ENCODE measurements at places on chromosomes 4 and X.

DNA sequence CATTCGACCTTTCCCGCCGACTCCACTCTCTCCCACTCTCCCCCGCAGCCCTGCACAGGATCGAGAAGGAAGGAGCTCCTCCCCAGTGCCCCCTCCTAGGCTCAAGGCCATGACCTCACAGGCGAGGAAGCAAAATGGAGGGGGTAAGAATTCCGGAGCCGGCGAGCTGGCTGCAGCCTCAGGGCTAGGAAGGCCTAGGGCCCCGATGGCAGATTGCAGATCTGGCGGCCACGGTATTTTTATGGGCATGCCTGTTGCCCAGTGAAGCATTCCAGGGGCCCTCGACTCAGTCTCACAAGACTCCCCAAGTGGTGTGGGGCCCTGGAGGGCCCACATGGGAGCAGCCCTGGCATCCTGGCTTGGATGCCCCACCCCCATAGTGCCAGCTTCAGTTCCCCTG lies 942 bp upstream of the L1CAM start:
- DNase-seq, result no peak

- no peak for DNase-seq
Measured at GRCh38 chr4:105140684-105141490, 5.8 kb upstream of the TET2 start.

GRCh38 chrX:155857561-155857960 lies 23.6 kb upstream of the VAMP7 start:
- peak; percentile 19 for DNase-seq

DNA sequence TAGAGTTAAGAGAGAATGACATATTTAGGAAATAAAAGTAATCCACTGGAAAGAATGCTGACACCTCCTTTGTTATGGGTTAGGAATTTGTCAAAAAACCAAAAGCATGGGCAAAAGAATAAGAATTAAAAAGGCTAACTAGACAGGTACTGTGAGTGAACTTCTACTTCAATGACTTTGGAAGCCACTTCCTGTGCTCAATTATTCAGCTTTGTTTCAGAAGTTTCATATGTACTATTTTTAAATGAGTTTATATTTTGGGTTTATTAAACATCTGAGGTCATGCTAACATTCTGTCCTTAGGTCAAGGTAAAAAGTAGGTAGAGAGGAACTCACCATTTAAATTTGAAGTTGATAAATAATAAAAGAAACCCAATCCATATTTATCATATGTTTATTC lies 106.7 kb upstream of the CXorf51A start:
- no peak for DNase-seq

DNA sequence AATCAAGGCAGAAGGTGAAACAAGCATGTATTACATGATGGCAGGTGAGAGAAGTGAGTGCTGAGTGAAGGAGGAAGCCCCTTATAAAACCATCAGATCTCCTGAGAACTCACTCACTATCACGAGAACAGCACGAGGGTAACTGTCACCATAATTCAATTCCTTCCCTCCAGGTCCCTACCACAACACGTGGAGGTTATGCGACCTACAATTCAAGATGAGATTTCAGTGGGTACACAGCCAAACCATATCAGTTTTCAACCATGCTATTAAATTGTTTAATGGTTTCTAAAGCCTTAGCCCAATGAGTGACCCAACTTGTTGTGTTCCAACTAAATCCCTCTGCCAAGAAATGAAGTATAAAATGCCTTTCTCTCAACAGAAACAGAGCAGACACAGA lies 519.8 kb downstream of the GBA3 start:
- DNase-seq, result no peak

DNA sequence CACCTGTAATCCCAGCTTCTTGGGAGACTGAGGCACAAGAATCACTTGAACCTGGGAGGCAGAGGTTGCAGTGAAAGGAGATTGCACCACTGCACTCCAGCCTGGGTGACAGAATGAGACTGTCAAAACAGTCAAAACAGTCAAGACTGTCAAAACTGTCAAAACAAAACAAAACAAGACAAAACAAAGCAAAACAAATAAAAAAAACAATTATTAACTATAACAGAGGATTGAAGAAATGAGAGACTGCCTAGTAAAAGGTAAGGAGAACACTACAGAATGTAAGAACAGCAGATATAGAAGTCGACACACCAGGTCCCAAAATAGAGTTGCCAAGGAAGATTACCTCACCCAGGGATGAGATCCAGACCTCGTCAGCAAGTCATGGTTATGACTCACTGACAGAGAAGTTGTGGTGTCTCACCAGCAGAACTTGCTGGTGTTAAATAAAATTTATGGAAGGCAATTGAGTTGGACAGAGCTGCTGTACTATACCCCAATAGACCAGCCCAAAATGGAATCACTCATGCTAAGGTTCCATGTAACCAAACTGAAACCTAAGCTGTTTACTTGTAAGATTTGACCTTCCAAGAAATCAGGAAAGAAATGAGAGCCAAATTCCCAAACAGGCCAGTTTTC lies 32.1 kb upstream of the GK start:
- peak; percentile 81 for DNase-seq

GRCh38 chr4:22070256-22070655 lies 121.7 kb upstream of the KCNIP4 start:
- no peak for DNase-seq

DNA sequence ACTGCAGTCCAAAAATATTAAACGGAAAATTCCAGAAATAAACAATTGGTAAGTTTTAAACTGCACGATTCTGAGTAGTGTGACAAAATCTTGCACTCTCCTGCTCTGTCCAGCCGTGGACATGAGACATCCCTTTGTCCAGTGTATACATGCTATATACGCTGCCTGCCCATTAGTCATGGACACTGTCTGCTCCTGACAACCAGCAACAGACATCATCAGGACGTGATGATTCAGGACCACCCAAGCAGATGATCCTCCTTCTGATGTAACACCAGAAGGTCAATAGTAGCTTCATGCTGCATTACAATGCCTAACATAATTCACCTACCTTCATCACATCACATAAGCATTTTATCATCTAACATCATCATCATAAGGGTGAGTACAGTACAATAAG lies 36.3 kb downstream of the ATRX start:
- peak; percentile 42 for DNase-seq

DNA sequence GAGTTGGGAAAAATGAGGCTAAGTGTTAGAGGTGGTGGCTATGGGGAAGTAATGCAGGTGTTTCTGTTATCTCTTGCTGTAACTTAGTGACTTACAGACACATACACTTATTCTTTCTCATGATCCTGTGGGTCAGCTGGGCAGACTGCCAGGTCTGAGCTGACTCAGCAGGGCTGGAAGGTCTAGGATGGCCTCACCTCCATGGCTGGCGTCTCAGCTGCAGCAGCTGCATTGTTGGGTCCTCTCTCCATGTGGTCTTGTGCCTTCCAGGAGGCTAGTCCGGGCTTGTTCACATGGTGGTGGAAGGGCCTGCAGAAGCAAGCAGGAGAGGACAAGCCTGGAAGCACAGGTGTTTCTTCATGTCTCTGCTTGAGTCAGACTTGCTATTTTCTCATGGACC lies 172.7 kb downstream of the NHS start:
- DNase-seq, result peak; percentile 93

- DNase-seq, result no peak
Measured at GRCh38 chr4:53326535-53326934, 39.3 kb downstream of the SCFD2 start.

GRCh38 chr4:69156913-69157312 lies 57.6 kb downstream of the UGT2B11 start:
- DNase-seq, result no peak

- no peak for DNase-seq
Measured at GRCh38 chr4:3712936-3713335, 53.2 kb upstream of the ADRA2C start.

DNA sequence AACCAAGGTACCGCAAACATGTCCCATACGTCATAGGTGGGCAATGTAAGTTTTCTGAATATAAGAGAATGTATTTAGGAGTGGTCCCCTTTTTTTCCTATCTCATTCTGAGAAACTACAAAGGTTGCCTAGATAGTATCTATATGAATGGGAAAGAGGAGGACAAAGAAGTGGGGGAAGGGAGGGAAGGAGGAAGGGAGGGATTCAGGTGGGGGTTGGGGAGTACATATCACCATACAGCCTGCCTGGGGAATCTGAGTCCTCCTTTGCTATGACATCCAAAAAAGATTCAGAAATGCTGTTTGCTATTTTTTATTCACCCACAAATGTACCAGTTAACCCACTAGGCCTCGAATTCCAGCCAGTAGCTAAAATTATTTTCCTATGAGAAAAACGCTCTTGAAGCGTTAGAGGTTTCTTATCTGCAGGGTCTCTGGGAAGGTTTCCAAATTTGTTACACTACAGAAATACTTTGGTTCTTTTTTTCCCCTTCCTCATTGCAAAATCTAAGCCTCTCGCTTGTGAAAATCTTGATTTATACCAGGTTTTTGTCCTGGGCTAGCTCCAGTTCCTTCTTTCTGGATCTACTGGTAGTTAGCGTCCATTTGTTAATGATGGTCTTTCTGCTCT lies 212.9 kb downstream of the NSUN7 start:
- no peak for DNase-seq

DNA sequence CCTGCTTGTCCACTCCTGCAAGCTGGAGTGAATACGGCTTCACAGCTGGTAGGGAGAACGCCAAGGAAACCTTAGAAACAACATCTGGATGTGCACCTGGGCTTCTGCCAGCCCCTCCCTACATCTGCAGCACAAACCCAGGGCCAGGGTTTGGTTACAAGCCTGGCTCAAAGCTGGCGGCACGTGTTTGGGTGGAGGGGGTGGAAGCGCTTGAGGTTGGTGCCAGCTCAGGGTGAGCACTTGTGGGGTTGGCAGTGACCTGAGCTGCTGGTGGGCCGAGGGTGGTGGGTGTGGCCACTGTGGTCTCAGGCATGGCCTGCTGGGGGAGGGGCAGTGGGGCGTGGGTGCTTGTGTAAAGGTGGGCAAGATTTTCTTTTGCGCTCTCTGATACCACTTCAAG lies 15.6 kb downstream of the ELF4 start:
- DNase-seq, result no peak

DNA sequence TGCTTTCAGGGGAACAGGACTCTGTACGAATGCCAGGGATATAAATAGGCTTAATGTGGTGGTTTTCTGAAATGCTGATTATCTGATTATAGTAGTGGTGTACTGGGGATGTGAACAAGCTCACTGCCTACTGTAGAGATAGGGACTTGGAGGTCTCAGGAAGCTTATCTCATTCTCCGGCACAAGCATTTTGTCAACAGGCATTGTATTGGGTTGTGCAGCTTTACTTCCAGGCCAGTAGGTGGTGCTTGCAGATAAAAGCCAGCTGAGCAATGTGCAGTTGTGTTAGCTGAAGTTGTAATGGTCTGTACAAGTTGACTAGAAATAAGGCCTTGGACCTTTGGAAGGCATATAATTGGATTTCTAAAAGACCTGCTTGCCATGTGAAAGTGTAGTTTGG lies 49.5 kb upstream of the TMLHE start:
- peak; percentile 1 for DNase-seq

DNA sequence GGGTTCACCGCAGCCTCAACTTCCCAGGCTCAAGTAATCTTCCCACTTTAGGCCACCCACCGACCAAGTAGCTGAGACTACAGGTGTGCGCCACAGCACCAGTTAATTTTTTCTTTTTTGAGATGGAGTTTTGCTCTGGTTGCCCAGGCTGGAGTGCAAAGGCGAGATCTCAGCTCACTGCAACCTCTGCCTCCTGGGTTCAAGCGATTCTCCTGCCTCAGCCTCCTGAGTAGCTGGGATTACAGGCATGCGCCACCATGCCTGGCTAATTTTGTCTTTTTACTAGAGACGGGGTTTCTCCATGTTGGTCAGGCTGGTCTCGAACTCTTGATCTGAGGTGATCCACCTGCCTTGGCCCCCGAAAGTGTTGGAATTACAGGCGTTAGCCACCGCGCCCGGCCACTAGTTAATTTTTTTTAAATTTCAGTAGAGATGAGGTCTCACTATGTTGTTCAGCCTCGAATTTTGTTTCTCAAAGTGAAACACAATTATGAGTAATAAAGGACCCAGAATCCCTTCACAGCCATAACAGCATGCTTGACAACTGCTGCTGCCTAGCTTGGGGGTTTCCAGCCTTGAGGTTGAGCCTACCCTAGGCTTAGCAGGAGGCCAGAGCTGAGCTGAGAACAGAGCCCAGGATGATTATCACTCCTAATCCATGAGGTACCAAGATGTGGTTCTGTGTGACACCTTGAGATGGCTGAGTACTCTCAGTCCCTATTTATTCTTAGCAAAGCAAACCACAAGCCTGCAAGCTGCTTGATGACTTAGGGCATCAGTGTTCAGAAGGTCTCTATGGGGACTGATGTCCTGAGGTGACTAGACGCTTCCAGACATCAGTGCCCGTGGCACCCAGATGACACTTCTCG lies 41.6 kb upstream of the NKRF start:
- no peak for DNase-seq

DNA sequence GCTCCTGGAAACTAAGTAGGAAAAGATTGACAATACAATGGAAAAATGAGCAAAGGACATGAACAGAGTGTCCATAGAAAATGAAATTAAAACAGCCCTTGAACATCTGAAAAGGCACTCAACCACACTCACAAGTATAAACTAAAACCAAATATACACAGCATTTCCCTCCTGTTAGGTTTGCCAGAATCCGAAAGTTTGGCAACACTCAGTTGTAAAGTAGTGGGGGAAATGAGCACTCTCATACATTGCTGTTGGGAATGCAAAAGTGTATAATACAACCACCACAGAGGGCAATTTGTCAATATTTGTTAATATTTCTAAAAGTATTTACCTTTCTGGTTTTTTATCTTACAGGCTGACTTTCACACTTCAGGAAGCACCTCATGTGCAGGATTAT lies 84.2 kb upstream of the TMEM164 start:
- DNase-seq, result no peak

GRCh38 chr4:168293386-168293975 lies 25.1 kb downstream of the DDX60 start:
- DNase-seq, result no peak

DNA sequence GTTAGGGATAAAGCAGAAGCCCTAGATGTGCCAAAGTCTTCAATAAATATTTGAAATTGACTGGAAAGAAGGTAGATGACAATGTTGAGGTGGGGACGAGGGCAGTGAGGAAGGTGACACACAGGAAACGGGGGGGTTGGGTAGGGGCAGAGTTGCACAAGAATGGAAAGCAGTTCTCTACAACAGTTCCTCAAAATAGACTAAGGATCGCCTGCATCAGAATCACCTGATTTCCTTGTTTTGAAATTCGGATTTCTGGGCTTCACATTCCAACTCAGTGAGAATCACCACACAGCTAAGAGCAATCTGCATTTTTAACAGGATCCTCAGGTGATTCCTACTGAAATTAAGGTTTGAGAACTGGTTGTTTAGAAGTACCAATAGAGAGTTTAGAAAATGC lies 70.6 kb downstream of the ARFIP1 start:
- peak; percentile 81 for DNase-seq

GRCh38 chrX:42290608-42291007 lies 367.3 kb upstream of the CASK start:
- DNase-seq, result peak; percentile 3

GRCh38 chr4:105162123-105162796 lies 15.6 kb downstream of the TET2 start:
- no peak for DNase-seq

DNA sequence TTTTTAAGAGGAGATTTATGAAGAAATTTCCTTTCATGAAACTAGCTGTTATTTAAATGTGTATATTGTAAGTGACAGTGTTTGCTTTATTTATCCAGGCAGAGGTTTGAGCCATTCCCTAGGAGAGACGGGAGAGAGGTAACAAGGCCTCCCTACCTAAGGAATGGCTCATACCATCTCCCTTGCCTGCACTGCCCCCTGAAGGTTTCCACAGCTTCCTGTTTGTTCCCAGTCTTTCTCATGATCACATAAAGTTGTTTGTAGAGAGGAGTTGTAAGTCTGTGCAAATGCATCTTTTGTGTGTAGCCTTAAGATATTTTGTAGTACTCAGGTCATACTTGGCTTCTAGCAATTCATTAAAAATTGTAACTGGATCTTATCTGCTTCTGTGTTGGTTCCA lies 1504.5 kb upstream of the PCDH10 start:
- DNase-seq, result peak; percentile 34

GRCh38 chrX:50876551-50876950 lies 34.0 kb upstream of the BMP15 start:
- no peak for DNase-seq

All from HT1080 (cell line).